ENCODE measurements at places on chromosomes 7 and 10.

- DNase-seq = no peak
These were observed 27.3 kb downstream of the GSDME start for GRCh38 chr7:24730018-24730369.

DNA sequence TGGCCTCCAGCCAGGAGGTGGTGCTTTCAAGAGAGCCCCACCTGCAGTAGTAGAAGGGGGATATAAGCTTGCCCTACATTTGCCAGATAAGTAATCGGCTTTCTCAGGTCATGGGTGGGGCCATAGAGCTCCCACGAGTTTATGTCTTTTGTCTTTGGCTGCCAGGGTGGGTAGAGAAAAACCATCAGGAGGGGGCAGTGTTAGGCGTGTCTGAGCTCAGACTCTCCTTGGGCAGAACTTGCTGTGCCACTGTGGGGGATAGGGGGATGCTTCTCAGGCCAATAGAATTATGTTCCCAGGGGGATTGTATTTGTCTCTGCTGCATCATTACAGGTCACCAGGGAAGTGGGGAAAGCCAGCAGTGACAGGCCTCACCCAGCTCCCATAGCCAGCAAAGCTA lies 12.3 kb upstream of the MRPS33 start:
- no peak for DNase-seq

- no peak for DNase-seq
These were observed 955.6 kb downstream of the GATA3 start for GRCh38 chr10:9010093-9010492.

- DNase-seq = peak; percentile 29
These were observed 5.8 kb upstream of the UPP1 start for GRCh38 chr7:48083114-48083830.
